Peyer's patch (tissue), 4 donors: ENCODE measurements at places on chromosomes 3 and 15. TPM values are rescaled to one million over a fixed set of nuclear protein-coding genes. Genes with fewer than 3 reads are reported as not detected.

GRCh38 chr3:14379843-14380242 lies 22.6 kb upstream of the SLC6A6 start:
- DNase-seq: no peak
- no peak overlapping the region for H3K27ac ChIP-seq
- no peaks in the 10 kb centered on the region for H3K27me3 ChIP-seq
- no peak overlapping the region for H3K4me3 ChIP-seq
- H3K36me3 ChIP-seq: no peaks in the 10 kb centered on the region
- H3K4me1 ChIP-seq: no peaks in the 10 kb centered on the region

- no peaks in the 10 kb centered on the region for H3K27me3 ChIP-seq
- no peaks in the 10 kb centered on the region for H3K36me3 ChIP-seq
- no peaks in the 10 kb centered on the region for H3K4me1 ChIP-seq
- DNase-seq: peak; percentile 84
- H3K4me3 ChIP-seq: peak overlapping the region; percentile 88
Observed at GRCh38 chr3:129892857-129893580, 492 bp downstream of the TMCC1 start.

DNA sequence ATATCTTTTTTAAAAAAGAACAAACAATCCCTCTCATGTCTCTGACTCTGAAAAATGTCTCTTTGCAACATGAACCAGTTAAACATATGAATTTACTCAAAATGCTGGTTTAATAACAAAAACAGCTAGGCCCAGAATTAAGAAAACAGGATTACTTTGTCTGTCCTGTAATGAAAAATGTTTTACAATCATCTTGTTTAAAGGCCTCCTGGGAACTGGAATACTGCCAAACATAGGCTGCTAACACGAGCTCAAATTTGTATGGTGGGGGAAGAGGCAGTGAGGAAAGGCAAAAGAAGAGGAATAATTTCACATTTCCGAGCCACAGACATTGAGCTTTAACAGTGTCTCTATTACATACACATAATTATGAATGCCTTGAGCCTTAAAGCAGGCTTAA lies 61.7 kb upstream of the PPIB start:
- H3K4me1 ChIP-seq: no peaks in the 10 kb centered on the region
- no peak overlapping the region for H3K27ac ChIP-seq
- no peak for DNase-seq
- H3K27me3 ChIP-seq: no peaks in the 10 kb centered on the region

- no peaks in the 10 kb centered on the region for H3K36me3 ChIP-seq
- no peaks in the 10 kb centered on the region for H3K27me3 ChIP-seq
- no peak overlapping the region for H3K27ac ChIP-seq
- no peak for DNase-seq
- H3K4me1 ChIP-seq: no peaks in the 10 kb centered on the region
Observed at GRCh38 chr3:177307391-177307790, 110.1 kb upstream of the TBL1XR1 start.

- no peak overlapping the region for H3K4me3 ChIP-seq
- H3K27ac ChIP-seq: no peak overlapping the region
- H3K36me3 ChIP-seq: no peaks in the 10 kb centered on the region
- no peaks in the 10 kb centered on the region for H3K4me1 ChIP-seq
Observed at GRCh38 chr3:102608875-102609274, 174.1 kb downstream of the ZPLD1 start.

GRCh38 chr15:48946840-48947187 lies 16.9 kb downstream of the SHC4 start:
- no peak overlapping the region for H3K27ac ChIP-seq
- H3K4me3 ChIP-seq: no peak overlapping the region
- no peaks in the 10 kb centered on the region for H3K36me3 ChIP-seq

GRCh38 chr15:70650567-70651302 lies 112.6 kb downstream of the UACA start:
- H3K27ac ChIP-seq: no peak overlapping the region
- no peaks in the 10 kb centered on the region for H3K4me1 ChIP-seq
- no peaks in the 10 kb centered on the region for H3K27me3 ChIP-seq
- DNase-seq: no peak

- no peaks in the 10 kb centered on the region for H3K27me3 ChIP-seq
- H3K4me1 ChIP-seq: no peaks in the 10 kb centered on the region
- no peak overlapping the region for H3K4me3 ChIP-seq
- no peak overlapping the region for H3K27ac ChIP-seq
Observed at GRCh38 chr15:91311986-91312385, 211.9 kb downstream of the SV2B start.

- no peak overlapping the region for H3K4me3 ChIP-seq
- no peaks in the 10 kb centered on the region for H3K27me3 ChIP-seq
- peaks cover 1% of the 10 kb centered on the region for H3K36me3 ChIP-seq
- H3K27ac ChIP-seq: no peak overlapping the region
- no peak for DNase-seq
Observed at GRCh38 chr3:141530415-141530768, 43.6 kb downstream of the RASA2 start.

DNA sequence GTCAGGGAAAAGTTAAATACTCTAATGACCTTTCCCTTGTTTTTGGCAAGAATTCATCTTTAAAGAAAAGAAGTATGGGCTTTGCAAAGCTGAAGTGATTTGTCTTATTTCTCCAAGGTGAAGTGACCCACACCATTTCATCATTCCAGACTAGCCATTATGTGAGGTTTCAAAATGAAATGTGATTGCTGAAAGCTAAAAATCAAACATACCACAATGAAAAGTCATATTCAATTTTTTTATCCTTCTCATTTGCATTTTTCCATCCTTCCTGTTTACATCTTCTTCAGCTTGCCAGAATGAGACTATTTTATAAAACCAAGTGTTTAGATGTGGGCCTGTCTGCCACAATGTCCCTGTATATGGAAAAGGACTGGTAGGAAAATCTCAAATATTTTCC lies 142.3 kb upstream of the STRIT1 start:
- H3K4me1 ChIP-seq: no peaks in the 10 kb centered on the region
- H3K27me3 ChIP-seq: no peaks in the 10 kb centered on the region
- no peak overlapping the region for H3K27ac ChIP-seq
- H3K36me3 ChIP-seq: no peaks in the 10 kb centered on the region
- H3K4me3 ChIP-seq: no peak overlapping the region

- H3K36me3 ChIP-seq: no peaks in the 10 kb centered on the region
- no peak overlapping the region for H3K4me3 ChIP-seq
- H3K27me3 ChIP-seq: no peaks in the 10 kb centered on the region
- DNase-seq: no peak
- no peaks in the 10 kb centered on the region for H3K4me1 ChIP-seq
Observed at GRCh38 chr3:146561879-146562278, 17.5 kb upstream of the PLSCR1 start.

DNA sequence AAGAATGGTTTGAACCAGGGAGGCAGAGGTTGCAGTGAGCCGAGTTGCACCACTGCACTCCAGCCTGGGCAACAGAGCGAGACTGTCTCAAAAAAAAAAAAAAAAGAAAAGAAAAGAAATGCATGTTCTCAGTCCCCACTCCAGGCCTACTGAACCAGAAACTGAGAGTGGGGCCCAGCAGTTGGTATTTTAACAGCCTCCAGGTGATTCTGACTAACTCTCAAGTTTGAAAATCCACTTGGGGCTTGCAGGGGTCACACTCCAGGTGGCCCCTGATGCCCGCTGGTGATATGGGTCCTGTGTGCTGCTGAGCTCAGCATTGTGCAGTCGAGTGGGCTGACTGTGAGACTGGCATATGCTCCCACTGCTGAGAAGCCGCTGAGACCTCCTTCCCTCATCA lies 133.7 kb upstream of the C2CD4B start:
- no peak overlapping the region for H3K4me3 ChIP-seq
- no peaks in the 10 kb centered on the region for H3K36me3 ChIP-seq
- no peaks in the 10 kb centered on the region for H3K27me3 ChIP-seq

GRCh38 chr3:36635731-36636130 lies 128.6 kb downstream of the DCLK3 start:
- no peaks in the 10 kb centered on the region for H3K27me3 ChIP-seq
- H3K36me3 ChIP-seq: no peaks in the 10 kb centered on the region
- DNase-seq: no peak
- H3K4me3 ChIP-seq: no peak overlapping the region

DNA sequence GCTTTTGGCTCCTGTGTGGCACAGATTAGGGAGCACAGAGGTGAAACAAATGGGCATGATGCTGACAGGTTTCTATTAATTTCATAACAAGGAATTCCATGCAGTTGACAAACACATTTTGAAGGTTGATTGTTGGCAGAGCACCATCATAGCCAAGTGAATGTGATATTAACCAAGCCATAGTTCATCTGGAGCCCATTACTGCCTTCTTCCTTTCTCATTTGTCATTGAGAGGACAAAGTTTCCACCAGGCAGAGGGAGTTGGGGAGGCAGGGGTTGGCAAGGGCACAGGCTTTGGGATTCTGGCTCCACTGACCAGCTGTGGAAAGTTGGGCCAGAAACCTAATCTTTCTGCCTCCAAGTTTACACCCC lies 325.2 kb downstream of the MFSD1 start:
- H3K27ac ChIP-seq: no peak overlapping the region
- H3K27me3 ChIP-seq: no peaks in the 10 kb centered on the region
- no peaks in the 10 kb centered on the region for H3K4me1 ChIP-seq
- no peak for DNase-seq
- no peaks in the 10 kb centered on the region for H3K36me3 ChIP-seq

The TGM5 gene
- total RNA-seq: not detected

The MAP1A gene
- total RNA-seq: 5.1 TPM

The MELTF gene
- total RNA-seq: 73.4 TPM

The UBAP1L gene
- total RNA-seq: 3.3 TPM

The MASP1 gene
- 0.83 TPM for total RNA-seq
